Trophoblast cell (in vitro differentiated cells and primary cell): ENCODE measurements at places on chromosomes 7 and 10.
A peak's percentile ranks its signal among the peaks of the same experiment; 100 is the strongest.

DNA sequence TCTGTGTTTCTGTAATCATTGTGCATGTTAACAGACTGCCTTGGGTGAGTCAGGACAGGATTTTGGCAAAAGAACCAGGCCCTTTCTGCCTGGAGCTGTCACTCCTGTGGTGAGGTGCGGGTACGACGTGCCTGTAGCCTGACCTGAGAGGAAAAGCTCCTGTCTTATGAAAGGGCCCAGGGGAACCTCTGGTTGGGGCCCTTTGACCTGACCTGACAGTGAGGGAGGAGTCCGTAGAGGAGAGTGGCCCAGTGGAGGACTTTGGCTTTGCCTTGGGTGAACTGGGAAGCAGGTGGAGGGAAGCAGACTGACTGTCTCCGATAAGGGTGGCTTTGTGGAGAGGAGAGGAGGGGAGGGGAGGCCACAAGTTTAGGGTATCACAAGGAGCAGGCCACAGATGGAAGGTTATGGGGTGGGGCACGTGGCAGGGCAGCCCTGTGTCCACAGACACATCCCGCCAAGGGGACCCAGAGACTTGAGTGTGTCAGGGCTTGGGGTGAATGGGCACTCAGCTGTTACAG lies 6.9 kb downstream of the PFKP start:
- DNase-seq = peak; percentile 85
- peaks cover 47% of the 10 kb centered on the region for H3K4me1 ChIP-seq
- H3K27me3 ChIP-seq = no peaks in the 10 kb centered on the region

- DNase-seq = no peak
- no peaks in the 10 kb centered on the region for H3K36me3 ChIP-seq
- no peaks in the 10 kb centered on the region for H3K27me3 ChIP-seq
- H3K4me1 ChIP-seq = no peaks in the 10 kb centered on the region
Measured at GRCh38 chr7:70846208-70846607, 285.7 kb upstream of the GALNT17 start.

DNA sequence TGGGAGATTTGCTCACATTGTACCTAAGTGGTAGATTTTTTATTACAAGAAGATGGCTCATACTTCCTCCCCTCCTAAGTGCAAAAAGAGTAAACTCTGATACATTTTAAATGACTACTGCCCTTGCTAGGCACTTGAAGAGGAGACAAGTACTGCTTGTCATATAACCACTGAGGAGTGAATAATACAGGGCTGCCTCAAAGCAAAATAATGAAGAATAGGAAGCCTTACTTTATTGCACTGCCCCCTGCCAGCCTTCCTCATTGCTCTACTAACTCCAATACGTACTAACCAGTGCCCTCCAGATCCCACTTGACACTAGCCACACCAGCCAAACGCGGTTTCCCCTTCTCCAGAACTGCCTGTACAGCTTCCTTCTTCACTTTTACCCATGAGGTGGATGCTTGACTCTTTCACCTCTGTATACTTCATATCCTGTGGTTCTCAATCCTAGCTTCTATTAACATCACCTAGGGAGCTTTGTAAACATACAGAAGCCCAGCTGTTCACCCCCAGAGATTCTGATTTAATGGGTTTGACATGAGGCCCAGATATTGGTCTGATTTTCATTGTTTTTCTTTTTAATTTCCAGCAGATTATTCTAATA lies 11.7 kb upstream of the MTERF1 start:
- H3K4me3 ChIP-seq = no peak overlapping the region
- no peaks in the 10 kb centered on the region for H3K36me3 ChIP-seq
- DNase-seq = no peak
- H3K27me3 ChIP-seq = no peaks in the 10 kb centered on the region
- H3K4me1 ChIP-seq = no peaks in the 10 kb centered on the region

DNA sequence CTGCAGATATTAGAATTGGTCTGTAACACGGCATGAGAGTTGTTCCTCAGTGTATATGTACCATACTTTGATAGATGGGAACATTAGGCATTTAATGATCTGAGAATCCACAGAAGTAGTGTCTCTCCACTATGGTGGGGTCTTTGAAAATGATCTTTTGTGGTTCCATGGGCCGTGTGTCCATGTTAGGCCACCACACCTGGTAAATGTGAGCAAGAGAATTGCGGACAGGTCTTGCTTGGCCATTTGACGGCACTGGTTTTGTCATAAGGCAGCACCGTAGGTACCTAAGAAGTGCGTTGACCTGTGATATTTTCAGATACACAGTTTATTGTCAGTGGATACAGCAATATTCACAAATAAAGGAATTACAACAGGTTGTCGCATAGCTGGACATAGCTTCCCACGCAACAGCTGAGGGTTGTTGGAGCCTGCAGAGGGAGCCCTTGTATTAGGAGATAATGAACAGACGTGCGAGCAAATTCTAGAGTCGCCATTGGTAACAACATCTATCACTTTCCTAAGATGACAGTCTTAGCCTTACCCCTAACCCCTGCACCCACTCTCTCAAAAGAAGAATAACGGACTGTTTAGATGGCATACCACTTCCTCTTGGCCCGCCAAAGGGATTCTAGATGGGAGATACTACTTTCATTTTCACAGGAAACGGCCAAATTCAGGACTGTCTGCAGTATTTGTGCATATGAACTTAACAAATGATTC lies 111.4 kb downstream of the COL28A1 start:
- H3K36me3 ChIP-seq = no peaks in the 10 kb centered on the region
- H3K27ac ChIP-seq = no peak overlapping the region
- no peaks in the 10 kb centered on the region for H3K27me3 ChIP-seq
- H3K4me1 ChIP-seq = no peaks in the 10 kb centered on the region
- peak; percentile 75 for DNase-seq

DNA sequence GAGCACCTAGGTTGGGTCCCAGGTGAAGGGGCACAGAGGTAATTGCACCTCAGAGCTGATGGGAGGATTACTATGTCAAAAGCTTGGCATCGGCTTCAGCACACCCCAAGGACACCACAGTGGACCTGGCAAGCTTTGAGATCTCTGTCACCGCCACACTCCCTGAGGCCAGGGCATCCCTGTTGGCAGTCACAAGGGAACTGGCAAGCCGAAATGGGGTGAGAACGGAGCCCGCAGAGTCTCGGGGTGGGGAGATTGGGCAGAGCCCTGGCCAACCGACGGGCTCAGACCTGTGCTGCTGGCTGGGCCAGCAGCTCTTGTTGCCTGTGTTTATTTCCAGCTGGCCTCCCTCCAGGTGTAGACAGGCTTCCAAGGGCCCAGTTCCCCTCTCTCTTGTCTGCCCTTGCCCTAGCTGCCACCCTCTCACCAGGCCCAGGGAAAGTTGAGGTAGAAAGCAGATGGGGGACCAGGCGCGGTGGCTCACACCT lies 2.5 kb downstream of the HSPB1 start:
- no peak for DNase-seq
- H3K27me3 ChIP-seq = no peaks in the 10 kb centered on the region
- H3K4me3 ChIP-seq = no peak overlapping the region

DNA sequence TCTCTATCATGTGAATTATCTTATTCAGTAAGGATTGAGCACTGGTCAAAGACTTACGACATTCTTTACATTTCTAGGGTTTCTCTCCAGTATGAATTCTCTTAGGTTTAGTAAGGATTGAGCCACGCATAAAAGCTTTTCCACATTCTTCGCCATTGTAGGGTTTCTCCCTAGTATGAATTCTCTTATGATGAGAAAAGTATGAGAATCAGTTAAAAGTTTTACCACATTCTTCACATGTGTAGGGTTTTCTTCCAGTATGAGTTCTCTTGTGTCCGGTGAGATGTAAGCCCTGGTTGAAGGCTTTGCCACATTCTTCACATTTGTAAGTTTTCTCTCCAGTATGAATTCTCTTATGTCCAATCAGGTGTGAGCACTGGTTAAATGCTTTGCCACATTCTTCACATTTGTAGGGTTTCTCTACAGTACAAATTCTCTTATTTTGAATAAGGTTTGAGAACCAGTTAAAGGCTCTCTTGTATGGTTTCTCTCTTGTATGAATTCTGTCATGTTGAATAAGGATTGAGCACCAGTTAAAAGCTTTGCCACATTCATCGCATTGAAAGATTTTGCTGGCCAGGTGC lies 445.9 kb downstream of the ZNF479 start:
- no peak for DNase-seq
- H3K4me1 ChIP-seq = no peaks in the 10 kb centered on the region
- no peaks in the 10 kb centered on the region for H3K36me3 ChIP-seq
- H3K27ac ChIP-seq = no peak overlapping the region

DNA sequence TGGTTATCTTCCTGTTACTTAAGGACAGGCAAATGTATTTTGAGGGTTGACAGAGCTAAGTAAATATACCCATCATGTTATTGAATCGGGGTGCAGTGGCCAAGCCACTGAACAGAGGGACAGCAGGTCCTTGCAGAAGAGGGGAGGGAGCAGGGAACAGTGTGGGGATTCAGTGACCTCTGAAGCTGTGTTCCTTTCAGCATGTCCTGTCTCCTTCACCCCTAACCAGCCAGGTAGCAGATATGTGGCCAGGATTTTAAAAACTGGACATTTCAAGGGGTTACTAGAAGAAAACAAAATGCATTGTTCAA lies 12.7 kb downstream of the ANK3 start:
- DNase-seq = no peak
- H3K4me1 ChIP-seq = no peaks in the 10 kb centered on the region
- H3K4me3 ChIP-seq = no peak overlapping the region
- no peaks in the 10 kb centered on the region for H3K27me3 ChIP-seq

GRCh38 chr10:99537086-99537988 lies 4.6 kb downstream of the NKX2-3 start:
- no peaks in the 10 kb centered on the region for H3K36me3 ChIP-seq
- no peak overlapping the region for H3K27ac ChIP-seq
- no peak for DNase-seq

DNA sequence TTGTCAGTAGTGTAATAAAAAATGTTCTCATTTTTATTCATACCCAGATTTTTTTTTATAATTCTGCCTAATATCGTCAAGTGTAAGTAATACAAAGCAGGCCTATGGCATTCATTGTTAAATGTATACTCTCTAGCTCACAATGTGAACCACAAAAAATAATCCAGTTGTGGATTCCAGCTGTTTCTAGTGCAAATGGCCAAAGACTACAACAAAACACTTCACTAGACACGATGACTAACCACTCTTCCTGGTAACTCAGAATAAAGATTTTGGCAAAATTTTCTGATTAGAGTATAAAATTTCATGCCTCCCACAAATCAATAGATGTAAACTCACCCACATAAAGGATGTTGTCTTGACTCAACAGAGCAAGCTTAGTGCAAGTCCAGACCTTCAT lies 396.6 kb downstream of the DGKB start:
- H3K27me3 ChIP-seq = no peaks in the 10 kb centered on the region
- no peak overlapping the region for H3K27ac ChIP-seq
- no peaks in the 10 kb centered on the region for H3K4me1 ChIP-seq
- no peak for DNase-seq
- no peak overlapping the region for H3K4me3 ChIP-seq

GRCh38 chr10:113057948-113058522 lies 108.0 kb downstream of the TCF7L2 start:
- H3K27me3 ChIP-seq = no peaks in the 10 kb centered on the region
- DNase-seq = no peak
- H3K27ac ChIP-seq = peak overlapping the region; percentile 89

DNA sequence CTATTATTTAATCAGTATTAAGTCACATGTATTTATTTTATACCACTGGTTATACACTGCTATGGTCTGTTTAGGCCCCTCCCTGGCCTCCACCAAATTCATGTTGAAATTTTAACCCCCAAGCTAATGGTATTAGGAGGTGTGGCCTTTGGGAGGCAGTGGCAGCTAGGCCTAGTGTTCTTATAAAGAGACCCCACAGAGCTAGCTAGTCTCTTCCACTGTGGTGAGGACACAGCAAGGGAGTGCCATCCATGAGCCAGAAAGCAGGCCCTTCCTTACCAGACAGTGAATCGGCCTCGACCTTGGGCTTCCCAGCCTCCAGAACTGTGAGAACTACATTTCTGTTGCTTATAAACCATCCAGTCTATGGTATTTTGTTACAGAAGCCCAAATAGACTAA lies 28.7 kb downstream of the RBM48 start:
- DNase-seq = no peak
- H3K4me1 ChIP-seq = no peaks in the 10 kb centered on the region
- H3K4me3 ChIP-seq = no peak overlapping the region
- peaks cover 2% of the 10 kb centered on the region for H3K36me3 ChIP-seq
- H3K27ac ChIP-seq = no peak overlapping the region

GRCh38 chr7:130904792-130905191 lies 170.8 kb upstream of the KLF14 start:
- H3K4me1 ChIP-seq = peaks cover 6% of the 10 kb centered on the region
- no peaks in the 10 kb centered on the region for H3K36me3 ChIP-seq
- H3K27ac ChIP-seq = no peak overlapping the region
- no peak for DNase-seq
- no peaks in the 10 kb centered on the region for H3K27me3 ChIP-seq

- no peaks in the 10 kb centered on the region for H3K36me3 ChIP-seq
- H3K27ac ChIP-seq = no peak overlapping the region
- H3K27me3 ChIP-seq = no peaks in the 10 kb centered on the region
- DNase-seq = no peak
Measured at GRCh38 chr7:133003052-133003910, 78.6 kb downstream of the CHCHD3 start.

- no peak for DNase-seq
- no peak overlapping the region for H3K27ac ChIP-seq
- H3K4me1 ChIP-seq = peaks cover 10% of the 10 kb centered on the region
- H3K27me3 ChIP-seq = no peaks in the 10 kb centered on the region
- H3K4me3 ChIP-seq = no peak overlapping the region
Measured at GRCh38 chr7:1033546-1034145, 10.7 kb upstream of the GPR146 start.

DNA sequence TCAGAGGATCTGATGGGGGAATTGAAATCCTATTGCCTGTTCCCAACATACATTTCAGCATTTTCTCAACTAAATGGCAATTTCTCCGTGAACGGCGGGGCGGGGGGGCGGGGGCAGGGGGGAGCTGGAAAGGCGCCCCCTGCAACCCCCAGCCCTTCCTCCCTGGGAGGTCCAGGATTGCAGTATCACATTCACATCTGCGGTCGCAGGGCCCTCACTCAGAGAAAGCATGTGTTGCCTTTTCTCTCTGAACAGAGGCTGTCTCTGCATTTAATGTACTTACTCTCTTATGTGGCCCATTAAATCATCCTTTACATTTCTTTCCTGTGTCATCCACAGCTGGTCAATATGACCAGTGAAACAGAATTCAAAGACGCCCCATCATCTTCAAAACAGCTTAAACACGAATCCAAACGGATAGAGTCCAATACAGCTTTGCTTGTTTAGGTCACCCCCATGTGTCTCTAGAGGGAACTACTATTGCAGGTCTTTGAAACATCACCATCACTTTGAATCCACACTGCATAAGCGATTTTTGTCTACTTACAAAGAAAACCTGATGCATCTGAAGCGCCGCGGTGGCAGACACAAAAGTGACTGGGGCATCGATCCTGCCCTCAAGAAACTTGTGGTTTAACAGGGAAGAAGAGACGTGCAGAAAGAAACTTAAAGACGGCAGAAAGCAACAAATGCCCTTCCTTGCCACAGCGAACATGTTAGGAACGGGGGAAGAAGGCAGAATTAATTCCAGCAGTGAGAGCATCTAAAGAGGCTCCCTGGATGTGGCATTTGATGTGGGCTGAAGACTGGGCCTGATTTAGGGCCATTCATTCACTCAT lies 17.0 kb upstream of the ECHDC3 start:
- no peaks in the 10 kb centered on the region for H3K27me3 ChIP-seq
- no peaks in the 10 kb centered on the region for H3K36me3 ChIP-seq
- no peak overlapping the region for H3K4me3 ChIP-seq
- peak; percentile 15 for DNase-seq
- H3K4me1 ChIP-seq = no peaks in the 10 kb centered on the region

- H3K27ac ChIP-seq = no peak overlapping the region
- H3K4me3 ChIP-seq = no peak overlapping the region
- DNase-seq = peak; percentile 55
- H3K27me3 ChIP-seq = no peaks in the 10 kb centered on the region
Measured at GRCh38 chr7:144780071-144780608, 55.7 kb downstream of the TPK1 start.
